ENCODE measurements at places on chromosomes 2 and 18.

- DNase-seq, result no peak
Measured at GRCh38 chr2:95359501-95359930, 43.0 kb upstream of the FAHD2A start.

DNA sequence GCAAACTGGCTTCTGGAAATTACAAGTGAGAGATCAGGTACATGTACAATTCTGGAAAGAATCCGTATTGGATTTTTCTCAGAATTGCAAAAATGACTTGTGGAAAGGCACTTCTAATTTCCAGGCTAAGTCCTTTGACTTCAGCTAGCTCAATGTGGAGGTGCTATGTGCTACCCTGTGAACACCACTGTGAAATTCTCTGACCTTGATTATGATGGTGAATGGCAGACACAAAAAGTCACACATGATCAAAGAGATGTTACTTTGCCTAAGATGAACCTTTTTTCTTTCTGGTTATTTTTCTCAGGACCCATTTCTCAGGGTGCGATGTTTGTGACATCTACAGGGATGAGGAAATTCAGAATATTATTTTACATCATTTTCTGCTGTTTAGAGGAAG is 856.6 kb upstream of the VRK2 start:
- DNase-seq, result no peak

DNA sequence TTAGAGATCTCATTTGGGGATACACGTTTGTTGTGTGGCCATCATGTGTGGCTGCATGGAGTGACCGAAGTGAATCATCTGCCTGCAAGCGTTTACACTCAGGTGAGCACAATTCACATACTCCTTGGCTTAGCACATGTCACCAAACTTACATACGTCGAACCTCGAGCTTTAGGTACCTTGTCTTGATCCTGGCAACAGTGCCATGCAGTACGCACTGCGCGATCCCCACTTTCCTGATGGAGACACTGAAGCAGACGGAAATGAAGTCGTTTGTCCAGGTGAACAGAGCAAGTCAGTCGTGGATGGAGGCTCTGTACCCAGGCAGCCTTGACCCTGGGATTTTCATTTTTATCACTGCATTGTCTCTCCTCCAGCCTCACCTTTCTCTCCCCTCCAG is 32.3 kb downstream of the KLHL29 start:
- no peak for DNase-seq

GRCh38 chr18:23629444-23629946 is 33.2 kb downstream of the ANKRD29 start:
- DNase-seq, result no peak

- DNase-seq, result no peak
Measured at GRCh38 chr18:57534511-57534909, 52.0 kb downstream of the FECH start.

GRCh38 chr2:158795195-158795924 is at the start of gene DAPL1:
Gene DAPL1, plus strand, starts transcription at chr2:158795317. Its CDS starts 56 bp downstream, at chr2:158795373.
- no peak for DNase-seq

- no peak for DNase-seq
Measured at GRCh38 chr2:239684271-239684810, 283.5 kb upstream of the HDAC4 start.

- peak; percentile 29 for DNase-seq
Measured at GRCh38 chr18:8548186-8548585, 61.1 kb upstream of the RAB12 start.

- DNase-seq, result no peak
Measured at GRCh38 chr2:189685540-189686229, 11.2 kb downstream of the ANKAR start.

DNA sequence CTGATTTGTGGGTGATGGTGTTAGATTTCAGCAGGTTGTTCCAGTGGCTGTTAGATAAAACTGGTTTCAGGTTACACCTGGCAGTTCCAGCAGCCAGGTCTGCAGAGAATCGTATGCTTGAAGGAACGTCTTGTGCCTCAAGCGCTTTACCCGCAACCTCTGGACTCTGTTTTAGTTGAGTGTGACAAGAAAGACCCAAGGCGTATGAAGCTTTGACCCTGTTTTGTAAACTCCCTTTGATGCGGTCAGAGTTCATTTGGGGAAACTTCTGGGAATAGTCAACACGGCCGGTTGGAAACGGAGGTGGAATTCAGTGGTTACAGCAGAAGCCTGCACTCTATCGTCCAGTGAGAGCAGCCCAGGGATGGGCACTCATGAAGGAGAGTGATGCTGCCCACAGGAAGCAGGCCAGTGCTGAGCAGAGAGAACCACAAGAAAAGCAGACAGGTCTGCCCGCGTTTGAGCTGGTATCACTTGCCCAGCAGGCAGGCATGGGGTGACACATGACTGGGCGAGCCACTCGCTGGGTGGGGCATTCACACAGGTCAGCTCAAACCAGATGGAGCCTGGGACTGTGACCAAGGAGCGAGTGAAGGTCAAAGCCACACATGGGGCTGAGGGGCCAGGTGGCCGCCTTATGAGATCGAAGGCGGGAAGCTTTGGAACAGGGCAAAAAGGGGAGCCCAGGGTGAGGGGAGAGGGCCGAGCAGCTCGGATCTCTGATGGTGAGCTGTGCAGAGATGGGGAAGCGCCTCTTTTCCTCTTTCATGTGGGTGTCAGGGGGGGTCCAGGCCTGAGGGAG is 99.6 kb upstream of the MBOAT2 start:
- no peak for DNase-seq

- DNase-seq, result no peak
Measured at GRCh38 chr2:239154971-239155805, 245.6 kb downstream of the HDAC4 start.

GRCh38 chr2:119005051-119005450 is 63.1 kb downstream of the MARCO start:
- DNase-seq, result no peak

DNA sequence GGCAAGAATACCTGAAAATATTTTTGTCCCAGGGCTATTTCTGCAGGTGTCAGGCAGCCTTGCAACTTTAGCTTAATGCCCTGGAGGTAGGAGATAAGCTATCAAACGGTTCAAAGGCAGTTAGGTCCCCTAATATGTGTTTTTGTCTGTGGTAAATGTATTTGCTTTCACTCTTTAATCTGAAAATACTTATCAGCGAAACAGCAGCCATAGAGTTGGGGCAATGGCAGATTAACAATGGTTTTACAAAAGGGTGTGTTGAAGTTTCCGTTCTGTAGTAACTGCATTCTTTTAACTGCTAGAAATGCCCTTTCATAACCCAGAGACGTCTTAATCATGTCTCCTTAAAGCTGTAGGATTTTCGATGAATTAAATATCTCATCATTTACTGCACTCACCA is 265.0 kb upstream of the TRIB2 start:
- no peak for DNase-seq

DNA sequence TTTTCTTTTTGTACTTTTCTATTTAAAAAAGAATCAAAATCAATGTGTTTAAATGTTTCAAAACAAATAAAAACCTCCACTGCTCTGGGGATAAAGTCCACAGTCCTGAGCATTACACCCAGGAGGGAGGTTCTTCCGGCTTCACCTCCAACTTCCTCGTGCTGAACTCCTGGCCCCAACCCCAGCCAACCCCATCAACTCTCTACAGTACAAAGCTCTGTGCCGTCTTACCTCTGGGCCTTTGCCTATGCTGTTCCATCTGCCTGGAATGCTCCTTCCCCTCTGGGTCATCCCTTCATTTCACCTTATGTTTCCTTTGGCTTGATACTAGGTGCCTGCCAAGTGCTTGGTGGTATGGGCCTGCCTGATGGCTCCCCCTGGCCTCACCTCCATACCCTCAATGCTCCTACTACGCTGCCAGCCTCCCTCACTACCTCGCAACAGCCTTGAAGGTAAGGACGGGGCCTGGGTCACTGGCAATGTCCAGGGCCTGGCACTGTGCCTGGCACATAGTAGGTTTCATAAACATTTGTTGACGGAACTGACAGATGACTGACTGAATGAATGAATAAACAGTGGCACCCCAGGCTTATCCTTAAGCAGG is 28.8 kb downstream of the SDC1 start:
- no peak for DNase-seq

GRCh38 chr2:74530239-74531187 is 780 bp downstream of the HTRA2 start:
- no peak for DNase-seq

- no peak for DNase-seq
Measured at GRCh38 chr2:45984896-45985473, 312.2 kb upstream of the EPAS1 start.

DNA sequence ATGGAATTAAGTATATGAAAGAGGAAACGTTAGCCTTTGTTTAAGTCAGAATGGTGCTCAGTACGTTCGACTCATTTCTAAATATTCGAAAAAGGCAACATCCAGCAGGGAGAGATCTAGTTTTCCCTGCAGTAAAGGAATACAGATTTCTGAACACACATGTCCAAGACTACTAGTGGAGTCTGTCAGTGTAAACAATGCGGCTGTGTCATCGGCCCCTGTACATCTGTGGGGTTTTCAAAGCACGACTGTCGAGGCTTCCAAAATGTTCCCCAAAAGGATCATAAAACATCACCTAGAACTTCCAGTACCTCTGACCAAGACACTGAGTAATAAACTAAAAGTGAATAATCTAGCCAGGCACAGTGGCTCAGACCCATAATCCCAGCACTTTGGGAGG is 112.8 kb downstream of the ZNF516 start:
- no peak for DNase-seq

DNA sequence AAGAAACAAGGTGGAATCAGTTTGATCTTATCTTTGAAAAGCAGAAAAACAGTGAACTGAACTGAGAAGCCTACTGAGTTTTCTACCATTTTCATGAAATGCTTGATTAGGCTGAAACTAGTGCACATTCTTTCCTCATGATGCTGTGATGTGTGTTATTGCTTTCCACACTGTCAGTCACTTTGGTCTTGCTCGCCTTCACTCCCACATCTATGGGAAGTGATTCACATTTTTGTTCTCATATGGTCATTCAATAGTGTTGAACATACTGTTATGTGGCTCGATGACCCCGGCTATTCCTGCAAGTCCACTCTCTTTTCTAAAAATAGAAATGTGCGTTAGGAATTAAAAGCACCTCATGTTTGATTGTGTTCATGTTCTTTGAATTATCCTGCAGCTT is 129.7 kb downstream of the TGIF1 start:
- DNase-seq, result peak; percentile 66

DNA sequence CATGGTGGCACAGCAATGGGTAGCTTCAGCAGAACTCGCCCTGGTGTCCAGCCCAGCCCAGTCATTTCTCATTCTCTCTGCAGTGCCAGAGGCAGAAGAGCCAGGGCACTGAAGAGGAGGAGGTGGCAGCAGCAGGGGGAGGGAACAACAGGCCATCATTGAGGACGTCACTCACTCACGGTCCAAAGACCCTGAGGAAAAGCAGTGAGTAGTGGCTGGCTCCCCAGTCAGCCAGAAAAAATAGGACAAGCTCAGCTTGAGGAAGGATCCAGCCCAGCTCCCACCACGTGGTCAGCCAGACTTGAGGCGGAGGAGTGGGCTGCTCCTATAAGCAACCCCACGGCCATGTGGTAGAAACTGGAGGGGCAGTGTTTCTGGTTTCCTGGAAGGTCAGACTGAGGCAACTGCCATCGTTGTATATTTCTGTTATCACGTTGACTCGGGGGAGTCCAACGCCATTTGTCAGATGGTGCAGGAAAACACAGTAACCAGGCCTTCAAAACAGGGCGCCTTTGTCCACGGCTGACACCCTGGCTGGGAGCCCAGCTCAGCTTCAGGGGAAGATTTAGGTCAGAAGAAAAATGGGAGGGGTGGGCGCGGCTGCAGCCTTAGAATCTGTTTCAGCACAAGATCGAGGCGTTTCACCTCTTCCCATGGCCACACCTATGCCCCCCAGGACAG is 19.0 kb upstream of the TMEM247 start:
- DNase-seq, result no peak

GRCh38 chr2:191885650-191886049 is 38.8 kb upstream of the CAVIN2 start:
- no peak for DNase-seq

DNA sequence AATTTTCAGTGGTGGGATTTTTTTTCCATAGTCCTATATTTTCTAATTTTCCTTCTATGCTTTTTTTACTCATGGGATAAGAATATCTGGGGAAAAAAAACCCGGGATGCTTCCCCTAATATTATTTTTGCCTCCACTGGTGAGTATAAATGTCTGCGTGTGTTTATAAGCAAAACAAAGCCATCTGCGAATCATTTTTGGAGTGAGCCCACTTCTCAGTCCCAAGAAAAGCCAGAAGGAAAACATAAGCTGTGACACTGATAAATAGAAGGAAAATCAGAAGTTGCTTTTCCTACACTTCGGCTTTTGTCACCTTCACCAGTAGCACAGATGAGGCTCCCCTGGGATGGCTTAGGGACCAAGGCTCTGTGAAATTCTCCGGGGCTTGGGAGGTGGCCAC is 134.7 kb upstream of the PID1 start:
- no peak for DNase-seq

- no peak for DNase-seq
Measured at GRCh38 chr18:49399003-49399402, 61.4 kb downstream of the DYM start.

DNA sequence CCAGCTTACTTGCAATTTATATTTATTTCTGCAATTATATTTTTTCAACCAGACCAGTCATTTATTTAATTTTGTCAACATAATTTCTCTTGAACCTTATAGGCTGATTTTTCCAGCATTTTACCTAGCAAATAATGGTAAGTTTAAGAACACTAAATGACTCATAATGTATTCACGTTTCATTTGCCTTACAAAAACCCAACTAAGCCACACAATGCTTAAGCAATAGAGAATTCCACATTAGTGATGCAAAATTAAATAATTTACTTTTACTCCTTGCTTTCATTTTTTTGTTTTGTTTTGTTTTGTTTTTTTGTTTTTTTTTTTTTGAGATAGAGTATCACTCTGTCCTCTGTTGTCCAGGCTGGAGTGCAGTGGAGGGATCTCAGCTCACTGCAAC is 110.4 kb upstream of the VRK2 start:
- DNase-seq, result no peak

DNA sequence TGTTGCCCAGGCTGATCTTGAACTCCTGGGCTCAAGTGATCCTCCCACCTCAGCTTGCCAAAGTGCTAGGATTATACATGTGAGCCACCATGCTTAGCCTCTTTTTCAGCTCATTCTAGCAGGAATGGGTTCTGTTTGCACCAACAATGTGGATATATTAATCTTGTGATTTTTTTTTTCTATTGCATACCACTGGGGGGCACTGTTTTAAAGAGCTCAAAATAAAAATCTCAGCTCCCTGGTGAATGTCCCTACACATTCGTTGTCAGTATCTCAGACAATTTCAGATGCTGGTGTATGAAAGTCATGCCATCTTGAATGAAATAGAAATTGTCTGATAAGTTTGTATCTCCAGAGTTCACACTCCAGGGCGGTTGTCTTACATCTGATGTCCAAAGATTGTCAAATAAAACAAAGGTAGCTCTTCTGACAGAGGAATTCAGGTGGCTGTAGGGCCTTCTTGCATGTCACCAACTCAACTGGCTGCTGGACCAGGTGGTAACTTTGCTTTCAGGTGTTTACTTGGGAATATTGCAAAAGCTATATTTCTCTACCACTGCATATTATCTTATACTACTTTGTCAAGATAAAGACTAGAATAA is 3.1 kb upstream of the MATN3 start:
- peak; percentile 18 for DNase-seq
